ENCODE measurements at places on chromosomes 7 and 10.

DNA sequence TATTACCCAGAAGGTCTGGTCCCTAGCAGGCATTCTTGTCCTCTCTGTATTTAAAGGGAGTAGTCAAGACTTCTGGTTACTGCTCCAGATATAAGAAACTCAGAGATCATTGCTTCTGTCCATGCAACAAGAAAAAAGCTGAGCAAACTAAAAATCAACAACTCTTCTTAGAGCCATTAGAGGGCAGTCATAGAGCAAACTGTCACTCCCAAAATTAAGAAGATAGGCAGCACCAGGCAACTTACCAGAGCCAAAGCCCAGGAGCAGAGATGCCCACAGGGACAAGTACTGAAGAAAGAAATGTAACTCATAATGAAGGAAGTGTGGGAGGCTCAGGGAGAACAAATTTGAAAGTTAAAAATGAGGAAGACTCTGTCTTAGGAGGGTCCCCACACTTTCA is 472.9 kb upstream of the COBL start:
- no peak for DNase-seq

DNA sequence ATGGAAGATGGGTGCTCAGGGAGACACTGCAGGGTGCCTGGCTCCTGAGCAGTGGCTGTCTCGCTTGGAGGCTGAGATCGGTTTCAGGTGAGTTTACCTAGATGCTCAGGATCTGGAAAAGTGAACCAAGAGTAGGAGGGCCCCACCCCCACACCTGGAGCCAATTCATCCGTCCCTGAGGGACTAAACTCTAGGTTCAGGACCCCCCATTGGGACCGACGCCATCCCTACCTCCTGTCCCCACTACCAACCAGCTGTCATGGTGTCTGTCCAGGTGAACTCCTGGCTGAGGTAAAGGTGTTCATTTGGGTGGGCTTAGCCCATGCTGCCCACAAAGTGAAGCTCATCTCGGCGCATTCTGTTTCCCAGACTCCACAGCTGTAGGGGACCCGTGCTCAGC is 174.6 kb upstream of the PLPP4 start:
- DNase-seq: no peak

- DNase-seq: no peak
These were observed at the start of gene SPOCK2 for GRCh38 chr10:72087969-72088888. SPOCK2 (minus strand) TSS chr10:72088551; CDS start chr10:72088328, 223 bp downstream.

DNA sequence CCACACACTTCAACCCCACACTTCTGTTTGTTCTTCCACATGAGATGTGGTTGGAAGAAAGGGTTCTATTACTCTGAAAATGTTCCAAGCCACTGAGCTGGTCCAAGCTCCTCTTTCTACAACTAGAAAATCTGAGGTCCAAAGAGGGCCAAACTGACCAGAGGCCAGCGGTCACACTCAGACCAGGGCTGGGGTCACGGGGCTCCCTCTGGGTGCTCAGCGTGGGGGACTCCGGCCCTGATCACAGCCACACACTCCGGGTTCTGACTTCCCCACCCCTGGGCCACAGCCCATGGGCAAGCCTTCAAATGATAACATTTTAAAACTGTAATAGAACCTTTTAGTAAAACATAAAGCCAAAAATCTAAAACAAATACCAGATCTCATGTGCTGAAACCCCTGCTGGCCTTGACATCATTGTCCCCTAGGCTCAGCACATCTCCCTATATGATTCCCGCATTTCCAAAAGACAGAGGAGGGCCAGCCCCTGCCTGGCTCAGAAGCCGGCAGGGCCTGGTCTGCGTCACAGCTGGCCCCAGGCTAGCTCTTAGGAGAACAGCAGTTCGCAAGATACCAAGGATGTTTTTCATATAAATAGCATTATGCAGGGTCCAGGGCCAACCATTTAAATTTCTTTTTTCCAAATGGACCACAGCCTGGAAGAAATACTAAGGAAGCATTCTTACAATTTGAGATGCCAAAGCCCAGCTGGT is 3.3 kb downstream of the CRYGN start:
- no peak for DNase-seq

DNA sequence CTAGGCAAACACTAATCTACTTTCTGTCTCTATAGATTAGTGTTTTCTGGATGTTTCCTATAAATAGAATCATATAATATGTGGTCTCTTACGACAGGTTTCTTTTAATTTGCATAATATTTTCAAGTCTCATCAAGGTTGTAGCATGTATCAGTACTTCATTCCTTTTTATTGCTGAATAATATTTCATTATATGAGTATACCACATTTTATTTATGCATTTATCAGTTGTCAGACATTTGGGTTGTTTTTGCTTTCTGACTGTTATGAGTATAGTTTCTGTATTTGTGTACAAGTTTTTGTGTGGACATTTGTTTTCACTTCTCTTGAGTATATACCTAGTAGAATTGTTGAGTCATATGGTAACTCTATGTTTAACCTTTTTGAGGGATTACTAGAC is 48.2 kb downstream of the SHOC2 start:
- no peak for DNase-seq
